T-helper 17 cell (primary cell): ENCODE measurements at places on chromosomes 6 and 20. TPM values are rescaled to one million over a fixed set of nuclear protein-coding genes. Genes with fewer than 3 reads are reported as not detected.
A peak's percentile ranks its signal among the peaks of the same experiment; 100 is the strongest.

- no peak overlapping the region for H3K27ac ChIP-seq
- H3K27me3 ChIP-seq: no peaks in the 10 kb centered on the region
- no peak overlapping the region for H3K4me3 ChIP-seq
- peaks cover 7% of the 10 kb centered on the region for H3K4me1 ChIP-seq
- H3K36me3 ChIP-seq: peaks cover 3% of the 10 kb centered on the region
These were observed 24.0 kb upstream of the L3MBTL3 start for GRCh38 chr6:129994410-129994809.

- H3K4me1 ChIP-seq: peaks cover 47% of the 10 kb centered on the region
- H3K36me3 ChIP-seq: no peaks in the 10 kb centered on the region
- no peaks in the 10 kb centered on the region for H3K27me3 ChIP-seq
- no peak overlapping the region for H3K4me3 ChIP-seq
- peak overlapping the region; percentile 88 for H3K27ac ChIP-seq
These were observed 126.8 kb downstream of the MAP3K7 start for GRCh38 chr6:90460051-90460450.

GRCh38 chr6:146803601-146804000 lies 204.8 kb downstream of the ADGB start:
- no peaks in the 10 kb centered on the region for H3K36me3 ChIP-seq
- no peak for DNase-seq
- no peak overlapping the region for H3K27ac ChIP-seq
- H3K4me3 ChIP-seq: no peak overlapping the region
- peaks cover 2% of the 10 kb centered on the region for H3K4me1 ChIP-seq

DNA sequence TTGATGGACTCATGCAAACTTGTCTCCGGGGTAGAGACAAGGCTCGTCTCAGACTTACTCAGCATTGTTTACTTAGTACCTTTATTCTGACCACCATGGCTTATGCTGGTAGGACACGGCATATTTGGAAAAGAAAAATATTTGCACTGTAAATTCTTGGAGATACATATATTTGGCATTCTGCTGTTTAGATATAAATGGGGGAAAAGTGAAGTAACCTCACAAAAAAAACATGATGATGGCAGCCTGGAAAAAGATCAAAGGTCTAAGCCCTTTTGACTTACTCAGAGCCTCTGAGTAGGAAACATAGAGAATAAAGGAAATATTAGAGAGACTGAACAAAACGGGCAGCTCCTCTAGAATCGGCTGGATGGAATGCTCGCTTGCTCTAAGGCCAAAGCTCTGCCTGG lies 32.5 kb downstream of the PDE10A start:
- DNase-seq: no peak
- no peak overlapping the region for H3K27ac ChIP-seq
- H3K4me1 ChIP-seq: peaks cover 9% of the 10 kb centered on the region
- H3K27me3 ChIP-seq: peaks cover 6% of the 10 kb centered on the region
- no peak overlapping the region for H3K4me3 ChIP-seq

Gene CLVS2
- not detected for total RNA-seq

Gene SASH1
- total RNA-seq: 19.9 TPM

- H3K27me3 ChIP-seq: peaks cover 12% of the 10 kb centered on the region
- no peak for DNase-seq
- peaks cover 2% of the 10 kb centered on the region for H3K4me1 ChIP-seq
- peaks cover 4% of the 10 kb centered on the region for H3K36me3 ChIP-seq
These were observed 396.7 kb upstream of the JARID2 start for GRCh38 chr6:14849185-14849584.

Gene TM9SF4
- total RNA-seq: 41.2 TPM

DNA sequence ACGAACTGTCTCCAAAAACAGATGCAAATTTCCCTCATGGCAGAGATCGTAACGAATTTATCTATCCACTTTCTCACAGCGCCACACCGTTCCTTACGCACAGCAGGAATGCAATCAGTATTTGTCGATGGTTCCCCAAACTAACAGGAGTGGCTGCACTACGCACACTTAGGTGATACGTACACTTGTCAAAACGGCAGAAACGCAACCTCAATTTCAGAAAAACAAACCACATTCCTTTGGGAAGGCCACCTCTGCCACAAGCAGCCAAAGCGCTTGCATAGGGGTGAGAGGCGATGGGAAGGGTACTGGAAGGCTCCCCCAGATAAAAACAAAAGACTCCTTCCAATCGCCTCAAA lies 638 bp downstream of the MDN1 start:
- peak overlapping the region; percentile 93 for H3K27ac ChIP-seq
- DNase-seq: no peak
- peaks cover 3% of the 10 kb centered on the region for H3K36me3 ChIP-seq
- H3K4me1 ChIP-seq: peaks cover 25% of the 10 kb centered on the region

DNA sequence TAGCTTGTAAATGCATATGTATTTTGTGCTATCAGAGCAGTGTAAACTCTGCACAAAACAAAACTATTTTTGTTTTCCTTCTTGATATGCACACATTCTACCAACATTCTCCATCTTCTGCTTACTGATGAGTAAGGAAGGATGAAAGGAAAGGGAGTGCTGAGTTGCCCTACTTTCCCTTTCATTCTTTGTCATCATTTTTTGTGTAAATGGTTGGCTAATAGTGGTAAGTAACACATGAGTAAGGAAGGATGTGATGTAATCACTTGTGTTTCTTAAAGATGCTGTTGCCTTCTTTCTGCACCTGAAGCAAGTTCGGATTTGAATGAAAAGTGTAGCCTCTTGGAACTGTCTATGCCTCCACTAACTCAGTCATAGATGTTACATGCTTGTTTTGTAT lies 4.6 kb upstream of the REV3L start:
- H3K27me3 ChIP-seq: no peaks in the 10 kb centered on the region
- H3K36me3 ChIP-seq: no peaks in the 10 kb centered on the region
- no peak for DNase-seq
- peaks cover 29% of the 10 kb centered on the region for H3K4me1 ChIP-seq
- peak overlapping the region; percentile 72 for H3K4me3 ChIP-seq

- peaks cover 2% of the 10 kb centered on the region for H3K36me3 ChIP-seq
- no peak for DNase-seq
- no peak overlapping the region for H3K4me3 ChIP-seq
- no peaks in the 10 kb centered on the region for H3K27me3 ChIP-seq
These were observed 292.1 kb downstream of the ADGB start for GRCh38 chr6:146890644-146891434.

DNA sequence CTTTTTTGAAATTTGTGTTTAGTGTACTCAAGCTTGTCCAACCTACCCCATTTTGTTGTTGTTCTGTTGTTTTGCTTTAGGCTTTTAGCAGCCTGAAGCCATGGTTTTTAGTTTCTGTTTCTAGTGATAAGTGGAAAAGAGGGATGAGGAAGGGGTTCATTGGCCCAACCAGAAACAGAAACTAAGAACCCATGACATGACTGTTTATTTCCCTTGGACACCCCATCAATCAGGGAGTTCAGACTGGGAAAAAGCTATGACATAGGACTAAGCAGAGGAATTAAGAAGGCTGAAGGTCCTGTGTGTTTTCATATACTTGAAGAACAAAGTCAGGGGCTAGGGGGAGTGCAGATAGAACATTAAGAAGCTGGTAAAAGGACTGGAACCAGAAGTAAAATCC lies 194.5 kb upstream of the THEMIS start:
- H3K36me3 ChIP-seq: no peaks in the 10 kb centered on the region
- H3K4me1 ChIP-seq: peaks cover 4% of the 10 kb centered on the region
- no peak overlapping the region for H3K4me3 ChIP-seq
- no peaks in the 10 kb centered on the region for H3K27me3 ChIP-seq

GRCh38 chr20:18144541-18145099 lies 7.0 kb downstream of the KAT14 start:
- H3K27ac ChIP-seq: no peak overlapping the region
- no peaks in the 10 kb centered on the region for H3K36me3 ChIP-seq
- H3K27me3 ChIP-seq: no peaks in the 10 kb centered on the region
- peaks cover 17% of the 10 kb centered on the region for H3K4me1 ChIP-seq
- no peak for DNase-seq

GRCh38 chr6:17417817-17418216 lies 24.4 kb downstream of the CAP2 start:
- H3K4me3 ChIP-seq: no peak overlapping the region
- peaks cover 43% of the 10 kb centered on the region for H3K27me3 ChIP-seq
- no peak for DNase-seq

Gene RRAGD
- 8.9 TPM for total RNA-seq

- no peak overlapping the region for H3K27ac ChIP-seq
- no peaks in the 10 kb centered on the region for H3K27me3 ChIP-seq
- H3K4me3 ChIP-seq: peak overlapping the region; percentile 76
These were observed 39.1 kb downstream of the SUN5 start for GRCh38 chr20:32965115-32965514.

GRCh38 chr20:53444401-53445149 lies 149.1 kb downstream of the ZNF217 start:
- no peaks in the 10 kb centered on the region for H3K36me3 ChIP-seq
- H3K27ac ChIP-seq: no peak overlapping the region
- DNase-seq: no peak

- H3K27ac ChIP-seq: peak overlapping the region; percentile 24
- peaks cover 4% of the 10 kb centered on the region for H3K4me1 ChIP-seq
- no peak overlapping the region for H3K4me3 ChIP-seq
These were observed 30.2 kb upstream of the CST7 start for GRCh38 chr20:24918579-24919566.

- DNase-seq: no peak
- H3K36me3 ChIP-seq: no peaks in the 10 kb centered on the region
- H3K4me1 ChIP-seq: no peaks in the 10 kb centered on the region
- H3K27ac ChIP-seq: no peak overlapping the region
These were observed 247.8 kb downstream of the PRL start for GRCh38 chr6:22049002-22049401.

DNA sequence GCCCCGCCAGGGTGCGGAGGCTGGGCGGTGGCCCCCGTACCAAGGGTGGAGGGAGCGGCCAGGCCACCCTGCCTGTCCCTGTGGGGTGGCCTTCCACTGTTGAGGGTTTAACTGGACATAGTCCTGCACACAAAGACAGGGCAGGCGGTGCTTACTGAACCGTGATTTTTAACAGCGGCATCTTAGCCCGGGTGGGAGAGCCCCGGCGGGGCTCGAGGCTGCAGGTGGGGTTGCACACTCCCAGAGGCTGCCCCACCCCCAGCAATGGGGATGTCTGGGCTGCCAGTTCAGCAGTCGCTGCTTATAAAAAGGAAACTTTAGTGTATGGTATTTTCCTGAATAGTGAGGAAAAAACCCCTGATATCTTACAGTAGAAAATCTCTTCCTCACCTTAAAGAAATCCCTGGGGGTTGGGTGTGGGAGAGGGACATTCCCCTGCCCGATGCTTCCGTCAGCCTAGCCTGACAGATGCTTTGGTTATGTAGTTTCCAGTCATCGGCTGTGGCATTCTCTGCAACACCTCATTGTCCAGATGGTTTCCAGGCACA lies 79.4 kb downstream of the IRF4 start:
- H3K36me3 ChIP-seq: peaks cover 3% of the 10 kb centered on the region
- DNase-seq: no peak
- no peak overlapping the region for H3K27ac ChIP-seq
- peaks cover 32% of the 10 kb centered on the region for H3K27me3 ChIP-seq
- no peak overlapping the region for H3K4me3 ChIP-seq

Gene IL20RA
- total RNA-seq: not detected

GRCh38 chr6:43402820-43403219 lies 24.5 kb upstream of the ABCC10 start:
- H3K27ac ChIP-seq: no peak overlapping the region
- no peak for DNase-seq
- peaks cover 6% of the 10 kb centered on the region for H3K36me3 ChIP-seq
- H3K4me1 ChIP-seq: no peaks in the 10 kb centered on the region
- H3K4me3 ChIP-seq: no peak overlapping the region

Gene COL11A2
- 0.52 TPM for total RNA-seq

Gene KIAA1755
- not detected for total RNA-seq

DNA sequence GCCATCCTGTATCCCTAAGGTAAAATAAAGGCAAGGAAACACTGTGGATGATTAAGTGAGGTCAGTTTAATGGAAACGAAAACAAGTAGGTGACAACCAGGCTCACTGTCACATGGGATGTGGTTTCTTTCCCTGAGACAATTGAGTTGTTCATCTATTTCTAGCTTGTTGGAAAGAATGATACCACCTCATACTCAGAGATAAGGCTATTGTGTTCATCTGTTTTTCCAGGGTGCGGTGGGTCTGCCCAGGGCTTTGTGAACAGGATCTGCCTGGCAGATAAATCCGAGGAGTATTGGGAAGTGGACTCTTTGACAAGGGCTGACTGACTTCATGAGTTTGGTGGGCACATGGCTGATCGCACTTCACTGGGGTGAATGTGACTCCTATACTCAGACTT lies 80.8 kb upstream of the TIAM2 start:
- no peaks in the 10 kb centered on the region for H3K36me3 ChIP-seq
- no peaks in the 10 kb centered on the region for H3K27me3 ChIP-seq
- peaks cover 3% of the 10 kb centered on the region for H3K4me1 ChIP-seq
- H3K27ac ChIP-seq: no peak overlapping the region
- H3K4me3 ChIP-seq: no peak overlapping the region
- DNase-seq: no peak

DNA sequence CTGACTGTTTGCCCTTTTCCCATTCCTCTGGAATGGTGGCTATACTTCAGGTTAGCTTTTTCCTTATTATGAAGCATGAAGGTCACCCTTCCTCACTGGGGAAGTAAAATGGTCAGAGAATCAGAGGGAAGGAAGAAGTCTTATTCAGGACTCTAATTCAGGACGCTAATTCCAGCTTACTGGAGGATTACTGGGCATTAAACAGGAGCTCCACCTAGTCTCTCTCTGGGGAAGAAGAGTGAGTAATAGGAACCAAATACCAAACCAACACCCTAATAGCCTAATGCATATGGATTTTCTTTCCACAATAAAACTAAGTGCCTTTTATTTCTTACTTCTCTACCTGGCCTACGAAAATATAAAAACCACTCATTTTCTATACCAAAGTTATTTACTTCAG lies 10.1 kb downstream of the CRISP1 start:
- no peaks in the 10 kb centered on the region for H3K36me3 ChIP-seq
- H3K27ac ChIP-seq: no peak overlapping the region
- DNase-seq: no peak
- H3K27me3 ChIP-seq: peaks cover 7% of the 10 kb centered on the region
- no peak overlapping the region for H3K4me3 ChIP-seq

DNA sequence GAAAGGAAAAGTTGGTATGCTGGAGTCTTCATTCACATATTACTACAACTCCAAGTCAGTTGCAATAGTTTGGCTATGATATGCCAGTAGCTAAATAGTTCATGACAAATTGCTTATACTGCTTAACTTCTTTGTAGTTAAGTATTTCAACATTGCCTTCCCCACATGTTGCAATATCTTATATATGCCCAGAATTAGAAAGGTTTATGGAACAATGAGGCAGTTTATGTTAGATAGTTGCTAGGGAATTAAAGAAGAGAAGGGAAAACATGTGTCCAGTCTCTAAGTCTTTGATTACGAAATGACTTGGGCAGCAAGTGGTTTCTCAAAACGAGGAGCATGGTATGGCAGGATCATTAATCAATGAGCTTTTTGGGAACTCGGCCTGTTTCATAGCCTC lies 145.8 kb downstream of the PLCB4 start:
- no peaks in the 10 kb centered on the region for H3K27me3 ChIP-seq
- no peak for DNase-seq
- no peaks in the 10 kb centered on the region for H3K4me1 ChIP-seq

Gene LGSN
- not detected for total RNA-seq

- H3K27ac ChIP-seq: no peak overlapping the region
- no peaks in the 10 kb centered on the region for H3K4me1 ChIP-seq
- H3K27me3 ChIP-seq: no peaks in the 10 kb centered on the region
- no peak for DNase-seq
These were observed 17.4 kb upstream of the RAB32 start for GRCh38 chr6:146526192-146526591.

GRCh38 chr6:100504786-100505737 lies 40.3 kb upstream of the SIM1 start:
- H3K36me3 ChIP-seq: no peaks in the 10 kb centered on the region
- no peak overlapping the region for H3K4me3 ChIP-seq
- H3K27me3 ChIP-seq: no peaks in the 10 kb centered on the region
- H3K27ac ChIP-seq: no peak overlapping the region
- DNase-seq: no peak

Gene OR12D3
- total RNA-seq: not detected
